ENCODE measurements at places on chromosomes 12 and 14.

GRCh38 chr14:52949711-52950409, 990 bp downstream of the FERMT2 start:
- no peak for DNase-seq

- no peak for DNase-seq
Measured at GRCh38 chr14:69539631-69540410, 34.9 kb downstream of the CCDC177 start.

DNA sequence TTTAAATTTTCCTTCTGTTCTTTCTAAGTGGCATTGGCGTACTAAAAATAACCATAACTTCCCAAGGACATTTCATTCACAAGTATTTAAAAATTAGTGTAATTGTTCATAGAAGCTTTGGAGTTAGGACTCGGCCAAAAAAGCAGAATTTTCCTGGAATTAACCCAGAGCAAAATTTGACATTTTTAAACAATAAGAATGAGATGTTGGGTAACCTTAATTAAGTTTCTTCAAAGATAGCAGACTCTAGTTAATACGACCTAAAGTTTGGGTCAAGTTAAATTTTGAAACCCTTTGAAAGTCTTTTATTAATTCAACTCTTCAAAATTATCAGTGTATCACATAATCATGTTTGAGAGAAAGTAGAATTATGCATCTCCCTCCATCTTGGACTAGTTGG, 118.3 kb downstream of the AKAP6 start:
- no peak for DNase-seq

DNA sequence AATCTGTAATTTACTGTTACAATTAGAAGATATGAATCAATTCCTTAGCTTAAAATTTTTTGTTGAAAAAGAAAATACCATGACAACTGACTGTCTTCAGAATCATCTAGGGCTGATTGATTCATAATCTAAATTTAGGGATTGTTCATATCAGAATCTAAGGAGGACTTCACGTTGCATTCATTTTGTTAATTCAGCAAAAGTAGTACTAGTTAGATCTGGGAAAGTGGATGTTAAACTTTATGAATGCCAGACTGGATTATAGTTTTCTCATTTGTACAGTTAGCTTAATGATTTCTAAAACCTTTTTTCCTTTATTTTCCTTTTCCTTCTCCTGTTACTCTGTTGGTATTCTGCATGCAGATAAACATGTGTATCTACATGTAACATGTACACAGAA, 135.5 kb downstream of the PDE3A start:
- DNase-seq: no peak

GRCh38 chr14:87045246-87045645, 947.7 kb downstream of the GALC start:
- no peak for DNase-seq

DNA sequence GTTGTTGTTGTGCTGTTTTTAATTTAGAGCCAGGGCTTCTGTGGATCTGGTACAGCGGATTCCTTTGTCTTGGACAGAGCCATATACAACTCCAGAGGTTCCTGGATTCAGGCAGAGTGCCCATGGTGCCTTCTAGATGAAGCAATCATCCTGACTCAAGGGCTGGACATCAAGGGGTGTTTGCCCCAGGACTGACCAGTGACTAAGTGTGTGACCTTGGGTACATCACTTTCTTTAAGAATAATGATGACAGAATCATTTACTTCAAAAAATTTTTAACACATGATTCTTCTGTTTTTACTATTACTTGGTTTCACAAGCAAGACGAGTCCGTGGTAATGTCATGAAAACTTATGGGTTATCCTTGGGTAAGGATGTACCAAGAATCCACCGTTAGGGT, 397.3 kb downstream of the ZFP36L1 start:
- DNase-seq: no peak

GRCh38 chr12:109532721-109533486, 40.4 kb downstream of the MMAB start:
- no peak for DNase-seq

GRCh38 chr12:2494486-2495192, 300.1 kb upstream of the FKBP4 start:
- DNase-seq: no peak

- DNase-seq: no peak
Measured at GRCh38 chr12:75444429-75445136, 36.0 kb upstream of the GLIPR1 start.

DNA sequence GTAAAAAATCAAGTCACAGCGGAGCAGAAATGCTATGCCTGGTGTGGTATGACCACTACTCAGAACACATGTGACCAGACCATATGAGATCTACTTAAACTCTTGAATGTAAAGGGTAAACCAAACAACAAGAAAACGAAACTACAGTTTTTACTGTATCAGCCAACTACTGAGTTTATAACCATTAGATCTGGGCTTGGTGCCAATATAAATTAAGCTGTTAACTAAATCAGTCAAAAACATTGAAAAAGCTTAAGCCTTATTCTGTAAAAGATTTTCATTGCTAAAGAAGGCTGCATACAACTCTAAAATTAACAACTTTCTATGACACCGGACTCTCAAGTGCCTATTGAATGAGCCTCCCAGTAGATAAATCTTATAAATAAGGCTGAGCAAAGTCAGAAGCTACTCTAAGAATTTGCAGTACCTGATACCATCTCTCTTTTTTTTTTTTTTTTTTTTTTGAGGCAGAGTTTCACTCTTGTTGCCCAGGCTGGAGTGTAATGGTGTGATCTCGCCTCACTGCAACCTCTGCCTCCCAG, 35.4 kb downstream of the SPTLC2 start:
- DNase-seq: no peak

DNA sequence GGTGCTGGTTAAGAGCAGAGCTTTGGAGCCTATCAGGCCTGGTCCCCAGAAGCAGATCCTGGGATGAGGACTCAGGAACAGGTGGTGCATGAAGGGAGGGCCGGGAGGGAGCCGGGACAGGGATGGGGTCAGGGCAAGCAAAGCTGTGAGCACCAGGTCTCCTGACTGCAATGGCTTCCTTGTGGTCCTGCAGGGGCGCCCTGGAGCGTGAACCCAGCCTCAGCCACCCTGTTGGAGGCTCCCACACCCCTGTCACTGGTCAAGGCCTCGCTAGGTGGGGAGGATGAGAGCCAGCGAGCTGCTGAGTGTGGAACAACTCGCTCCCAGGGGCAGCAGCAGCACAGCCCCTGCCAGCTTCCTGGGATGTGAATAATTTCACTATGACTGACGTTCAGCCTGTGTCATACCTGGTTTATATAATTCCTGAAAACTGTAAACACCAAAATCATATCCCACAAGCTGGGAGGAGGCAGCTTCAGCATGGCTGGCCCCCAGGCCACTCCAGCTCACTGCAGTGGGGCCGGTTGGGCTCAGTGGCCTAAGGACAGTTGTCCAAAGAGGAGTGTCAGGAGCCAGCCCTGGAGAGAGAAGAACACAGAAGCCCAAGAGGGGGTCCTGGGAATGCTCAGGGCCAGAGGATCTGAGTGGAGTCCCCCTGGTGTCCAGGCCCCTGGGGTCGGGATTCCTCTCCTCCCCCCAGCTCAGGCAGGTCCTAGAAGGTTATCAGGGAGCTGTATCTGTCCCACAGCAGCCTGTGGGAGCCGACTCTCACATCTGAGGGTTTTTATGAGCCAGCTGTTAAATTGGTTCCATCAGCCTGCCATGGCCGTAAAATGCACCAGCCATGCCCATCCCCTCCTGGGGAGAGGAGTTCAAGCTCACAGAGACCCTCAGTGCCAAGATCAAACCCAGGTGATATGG, 272.9 kb downstream of the ADGRD1 start:
- no peak for DNase-seq

DNA sequence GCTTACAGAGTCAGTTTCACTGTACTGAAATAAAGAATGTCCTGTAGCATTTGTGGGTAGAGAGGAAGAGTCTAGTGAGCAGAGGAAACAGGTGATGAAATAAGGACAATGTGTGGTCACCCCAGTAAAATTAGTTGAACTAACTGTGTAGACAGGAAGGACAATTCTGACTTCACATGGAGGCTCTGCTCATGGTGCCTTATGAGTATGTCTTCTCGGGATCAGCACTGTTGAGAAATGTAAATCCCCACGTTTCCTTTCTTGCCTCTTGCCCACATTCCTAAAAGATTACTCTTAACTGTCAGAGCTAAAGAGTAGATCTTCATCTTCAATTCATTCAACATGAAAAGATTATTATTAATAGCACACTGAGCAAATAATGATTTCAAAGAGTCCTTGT, 113.2 kb upstream of the FLRT2 start:
- DNase-seq: no peak

GRCh38 chr12:70254846-70255245, 11.6 kb downstream of the CNOT2 start:
- DNase-seq: no peak

DNA sequence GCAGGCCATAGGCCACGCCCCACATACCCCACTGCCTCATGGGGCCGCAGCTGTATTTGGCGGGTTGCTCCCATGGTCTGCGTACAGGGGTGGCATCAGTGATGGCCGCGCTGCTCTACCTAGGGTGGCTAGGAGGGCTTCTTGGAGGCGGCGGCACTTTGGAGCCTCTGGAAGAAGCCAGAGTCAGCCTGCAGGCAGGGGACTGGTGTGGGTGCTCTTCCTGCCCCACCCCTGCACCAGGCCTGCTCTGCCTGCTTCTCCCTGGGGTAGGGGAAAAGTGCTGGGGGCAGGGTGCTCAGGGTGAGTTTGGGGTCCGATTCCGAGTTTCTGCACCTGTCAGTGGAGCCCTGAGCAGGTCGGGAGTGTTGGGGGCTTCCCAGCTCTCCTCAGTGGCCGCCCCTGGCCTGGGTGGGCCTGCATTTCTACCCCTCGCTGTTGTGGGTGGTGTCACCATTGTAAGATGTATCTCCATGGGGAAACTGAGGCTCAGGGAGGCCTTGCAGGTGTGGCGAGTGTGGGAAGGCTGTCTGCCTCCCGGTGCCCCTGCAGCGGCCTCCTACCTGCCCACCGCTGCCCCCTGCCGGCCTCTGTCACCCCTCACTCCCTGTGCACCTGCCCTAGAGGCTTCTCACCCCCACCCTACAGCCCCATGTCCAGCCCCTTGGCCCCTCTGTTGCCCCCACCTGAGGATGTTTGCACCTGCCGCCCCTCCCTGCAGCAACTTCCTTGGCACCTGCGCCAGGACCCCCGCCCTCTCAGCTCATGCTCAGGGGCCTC, 5.5 kb downstream of the CEP170B start:
- DNase-seq: peak; percentile 27

DNA sequence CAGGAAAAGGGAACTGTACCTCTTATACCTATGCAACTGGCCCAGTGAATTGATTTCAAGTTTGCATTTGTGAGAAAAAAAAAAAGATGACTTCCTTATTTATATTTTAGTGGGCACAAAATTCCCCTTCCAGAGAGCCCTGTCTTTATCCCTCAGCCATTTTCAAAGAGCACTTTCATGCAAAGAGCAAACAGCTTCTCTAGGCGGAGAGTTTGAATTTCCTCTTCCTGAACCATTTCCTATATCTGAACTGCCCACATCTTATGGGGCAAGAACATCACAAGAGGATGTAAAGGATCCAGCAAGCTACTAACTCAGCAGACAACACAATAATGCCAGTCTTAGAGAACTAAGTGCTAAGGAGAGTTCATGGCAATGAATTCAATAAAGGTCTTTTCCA, 22.3 kb upstream of the PLXNC1 start:
- no peak for DNase-seq

DNA sequence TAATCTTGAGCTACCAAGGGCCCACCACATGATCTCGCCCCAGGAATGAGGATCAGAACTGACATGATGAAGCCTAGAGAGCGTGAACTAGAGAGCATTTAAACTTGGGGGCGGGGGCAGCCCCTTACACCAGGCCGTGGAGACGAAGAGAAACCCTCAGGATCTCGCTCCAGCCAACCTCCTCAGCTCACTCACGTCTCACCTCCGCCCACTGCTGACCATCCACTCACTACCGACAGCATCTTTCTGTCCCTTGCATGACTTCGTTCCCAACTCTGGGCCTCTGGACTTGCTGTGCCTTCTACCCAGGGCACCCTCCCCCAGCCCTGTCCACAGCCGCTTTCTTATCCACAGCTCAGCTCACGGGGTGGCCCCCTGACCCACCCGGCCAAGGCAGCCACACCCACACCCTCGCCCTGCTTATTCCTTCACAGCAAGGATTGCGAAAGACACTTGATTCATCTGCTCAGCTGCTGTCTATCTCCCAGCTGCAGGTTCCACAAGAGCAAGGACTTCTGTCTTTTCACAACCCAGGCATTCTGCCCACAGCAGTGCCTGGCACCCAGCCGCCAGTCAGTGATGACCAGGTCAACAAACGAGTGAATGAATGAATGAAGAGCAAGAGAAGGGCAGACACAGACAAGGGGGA, 6.4 kb downstream of the STX2 start:
- DNase-seq: no peak
